ENCODE measurements at places on chromosomes 6 and 20.

- DNase-seq: no peak
These were observed 8.5 kb upstream of the DNMT3B start for GRCh38 chr20:32753731-32754130.

DNA sequence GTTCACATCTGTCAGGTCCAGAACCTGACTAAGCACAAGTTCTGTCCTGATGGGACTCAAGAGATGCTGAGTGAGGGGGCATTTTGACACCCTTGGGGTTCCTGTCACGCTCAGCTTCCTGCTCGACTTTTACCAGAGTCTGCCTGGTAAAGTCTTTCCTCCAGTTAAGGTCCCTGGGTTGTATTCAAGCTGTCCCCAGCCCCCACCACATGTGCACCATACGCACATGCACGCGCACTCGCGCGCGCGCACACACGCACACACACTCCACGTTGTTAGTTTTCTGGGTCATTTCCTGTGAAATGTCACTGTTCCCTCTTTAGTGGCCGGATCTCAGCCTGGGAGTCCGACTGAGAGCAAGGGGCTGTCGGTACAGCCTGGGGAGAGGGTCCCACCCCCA is 166.1 kb downstream of the GMPR start:
- DNase-seq: no peak

DNA sequence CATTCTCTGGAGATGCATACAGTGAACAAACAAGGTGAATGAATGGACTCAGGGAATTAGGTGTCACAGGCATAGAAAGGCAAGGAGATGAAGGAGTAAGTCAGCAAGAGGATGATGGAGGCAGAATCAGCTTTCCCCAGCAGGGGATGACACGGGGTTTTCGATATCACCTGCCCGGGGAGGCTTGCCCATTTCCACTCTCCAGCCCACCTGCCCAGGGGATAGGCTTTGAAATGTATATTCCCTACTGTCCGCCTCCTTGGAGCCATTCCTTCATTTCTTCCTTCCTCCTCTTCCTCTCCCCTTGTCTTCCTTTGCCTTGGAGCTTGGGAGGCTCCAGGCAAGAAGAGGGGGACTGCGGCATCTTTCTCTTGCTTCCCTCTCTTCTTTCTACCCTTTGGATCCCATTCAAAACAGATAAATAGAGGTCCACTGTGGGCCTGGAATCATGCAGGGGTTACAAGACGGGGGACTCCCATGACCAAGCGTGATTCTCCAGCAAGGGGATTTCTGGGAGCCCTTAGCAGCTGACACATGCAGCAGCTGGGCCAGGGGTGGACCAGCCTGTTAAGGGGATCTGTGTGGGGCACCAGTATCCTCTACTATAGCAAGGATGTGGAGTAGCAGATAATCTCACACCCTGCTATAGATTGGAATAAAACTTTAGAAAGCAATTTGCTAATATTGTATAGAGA is 23.5 kb upstream of the RNF24 start:
- DNase-seq: no peak

DNA sequence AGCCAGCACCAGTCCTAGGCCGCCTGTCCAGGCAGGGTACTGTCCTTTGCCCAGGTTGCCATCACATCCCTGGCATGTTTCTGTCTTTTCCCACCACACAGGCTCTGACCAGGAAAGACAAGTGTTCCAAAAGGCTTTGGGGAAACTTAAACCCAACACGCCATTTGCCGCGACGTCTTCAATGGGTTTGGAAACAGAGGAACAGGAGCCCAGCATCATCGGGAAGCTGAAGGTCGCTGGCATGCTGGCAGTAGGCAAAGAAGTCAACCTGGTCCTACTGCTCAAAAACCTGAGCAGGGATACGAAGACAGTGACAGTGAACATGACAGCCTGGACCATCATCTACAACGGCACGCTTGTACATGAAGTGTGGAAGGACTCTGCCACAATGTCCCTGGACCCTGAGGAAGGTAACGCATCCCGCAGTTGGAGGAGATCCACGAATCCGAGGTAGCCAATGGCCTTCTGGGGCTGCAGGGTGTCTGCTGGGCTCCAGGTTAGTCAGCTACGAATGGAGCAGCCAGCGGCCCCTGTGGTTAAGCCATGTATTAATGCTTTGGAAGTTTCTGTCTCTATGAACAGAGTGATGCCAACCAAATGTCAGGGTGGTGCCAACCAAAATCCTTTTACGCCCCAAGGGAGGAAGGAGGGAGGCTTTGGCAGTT is 36.2 kb downstream of the TGM3 start:
- DNase-seq: no peak

DNA sequence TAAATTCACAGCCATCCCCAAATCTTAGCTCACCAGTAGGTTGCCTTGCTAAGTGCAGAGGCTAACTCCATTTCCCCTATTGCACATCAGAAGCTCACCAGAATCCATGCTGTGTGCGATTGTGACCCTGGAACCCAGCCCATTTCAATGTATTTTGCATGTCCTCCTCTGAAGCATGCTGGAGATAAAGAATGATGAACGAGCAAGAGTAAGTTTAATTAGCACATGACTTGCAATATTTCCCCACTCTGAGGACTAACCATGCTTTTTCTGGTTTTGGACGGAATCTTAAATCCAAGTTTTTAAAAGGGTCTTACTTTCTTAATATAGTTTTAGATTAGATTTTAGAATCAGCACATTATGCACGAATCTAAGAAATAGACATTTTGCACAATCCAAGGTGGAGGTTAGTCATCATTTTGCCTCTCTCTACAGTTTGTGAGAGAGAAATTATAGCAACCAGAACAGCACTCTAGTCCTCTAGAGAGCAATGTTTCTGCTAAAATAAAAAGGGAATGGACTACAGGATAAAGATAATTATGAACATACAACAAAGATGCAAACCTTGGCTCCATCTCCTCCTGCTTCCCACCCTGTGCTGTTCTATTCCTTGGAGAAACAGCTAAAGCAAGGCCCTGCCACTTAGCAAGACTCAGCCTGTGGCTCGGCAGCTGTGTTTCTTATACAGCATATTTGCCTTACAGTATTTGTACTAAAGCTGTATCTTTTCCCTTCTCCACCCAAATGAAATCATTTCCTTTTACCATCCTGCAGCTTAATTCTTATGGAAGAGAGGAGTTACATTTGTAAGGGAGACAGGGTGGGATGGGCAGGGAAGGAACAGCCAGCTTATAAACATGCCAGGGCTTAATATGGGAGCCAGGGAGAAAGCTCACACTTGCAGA is 24.9 kb upstream of the LAMA4 start:
- DNase-seq: no peak

- no peak for DNase-seq
These were observed 66.7 kb upstream of the NFATC2 start for GRCh38 chr20:51609251-51609650.

GRCh38 chr6:133312006-133312405 is 70.8 kb downstream of the EYA4 start:
- DNase-seq: no peak

- no peak for DNase-seq
These were observed 54.2 kb upstream of the FAM83D start for GRCh38 chr20:38872036-38872435.

- no peak for DNase-seq
These were observed 16.4 kb downstream of the PLCB1 start for GRCh38 chr20:8148501-8148900.

DNA sequence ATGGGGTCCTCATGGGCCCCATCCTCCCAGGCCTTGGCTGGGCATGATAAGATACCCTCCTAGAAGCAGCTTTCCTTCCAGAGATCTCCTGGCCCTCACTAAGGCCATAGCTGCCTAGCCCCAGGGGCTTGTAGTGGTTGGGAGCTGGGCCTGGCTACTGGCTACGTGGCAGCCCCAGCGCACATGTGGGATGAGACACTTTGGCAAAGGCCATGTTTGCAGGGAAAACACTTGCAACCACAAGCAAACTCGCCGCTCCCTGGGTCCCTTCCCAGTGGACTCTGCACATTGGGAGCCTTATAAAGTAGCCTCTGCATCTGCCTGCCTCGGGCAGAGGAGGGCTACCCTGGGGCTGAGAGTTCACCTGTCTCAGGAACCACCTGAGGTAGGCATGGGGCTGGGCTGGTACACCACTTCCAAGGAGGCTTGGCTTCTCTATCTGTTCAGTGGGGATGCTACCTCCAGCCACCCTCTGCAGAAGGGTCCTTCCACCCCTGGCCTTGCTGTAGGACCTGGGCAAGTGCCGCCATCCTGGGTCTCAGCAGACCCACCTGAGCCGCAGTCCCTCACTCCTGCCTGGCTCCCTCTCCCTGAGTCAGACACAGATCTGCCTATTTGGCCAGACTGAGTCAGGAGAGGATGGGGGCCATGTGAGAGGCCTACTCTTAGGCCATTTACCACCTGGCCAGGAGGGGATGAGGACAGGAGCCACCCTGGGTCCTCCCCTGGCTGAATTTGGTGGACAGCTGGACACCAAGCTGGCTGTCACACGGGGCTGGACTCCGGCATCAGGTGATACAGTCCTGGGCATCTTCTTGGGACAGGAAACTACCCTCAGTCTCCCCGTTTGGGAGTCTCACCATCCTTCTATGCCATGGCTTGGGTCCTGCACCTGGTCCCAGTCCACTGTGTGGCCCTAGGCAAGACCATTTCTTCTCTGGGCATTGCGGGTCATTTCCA is at the start of gene BPIFB2:
TSS of gene BPIFB2 (plus strand) at position 329 of the 960 bp plus-strand sequence. CDS start 871 bp downstream, outside the sequence.
- no peak for DNase-seq

GRCh38 chr20:38293491-38294065 is 10.4 kb upstream of the BPI start:
- no peak for DNase-seq

DNA sequence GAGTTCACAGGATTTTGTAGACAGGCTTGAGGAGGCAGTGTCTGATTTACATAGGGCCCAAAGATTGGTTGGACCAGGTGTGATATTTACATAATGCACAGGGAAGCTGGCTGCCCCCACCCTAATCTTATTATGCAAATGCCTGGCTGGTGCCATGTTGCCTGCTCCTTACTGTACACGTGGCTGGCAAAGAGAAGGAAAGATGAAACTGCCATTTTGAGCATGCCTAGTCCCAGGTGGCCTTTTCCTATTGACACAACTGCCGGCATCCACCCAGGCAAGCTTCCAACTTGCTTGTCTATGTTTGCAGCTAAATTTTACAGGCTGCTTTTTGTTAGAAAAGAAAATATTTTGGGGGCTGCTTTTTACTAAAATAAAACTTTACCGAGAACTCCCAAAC is 174.6 kb downstream of the LMBRD1 start:
- no peak for DNase-seq

DNA sequence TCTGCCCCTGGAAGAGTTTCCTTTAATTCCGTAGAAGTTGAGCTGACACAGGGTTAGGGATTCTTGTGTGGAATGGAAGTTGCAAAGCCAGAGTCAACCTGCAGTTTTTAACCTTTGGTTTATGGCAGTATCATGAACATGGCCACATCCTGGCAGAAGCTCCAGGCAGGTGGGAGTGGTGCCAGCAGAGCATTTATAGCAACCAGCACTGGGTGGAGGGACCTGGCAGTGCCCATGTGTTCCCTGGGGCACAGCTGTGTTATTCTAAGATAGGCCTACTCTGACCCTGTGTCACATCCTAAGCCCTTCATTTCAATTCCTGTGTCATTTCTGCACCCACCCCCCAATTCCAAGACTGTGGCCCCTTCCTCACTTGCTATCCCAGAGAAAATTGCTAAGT is 26.1 kb upstream of the ZNF831 start:
- DNase-seq: no peak

GRCh38 chr20:10563935-10564492 is 109.8 kb downstream of the JAG1 start:
- no peak for DNase-seq

- no peak for DNase-seq
These were observed 155.2 kb downstream of the SCML4 start for GRCh38 chr6:107668743-107669474.

GRCh38 chr20:53517146-53517545 is 76.5 kb downstream of the ZNF217 start:
- DNase-seq: no peak

GRCh38 chr6:108380876-108381275 is 86.0 kb downstream of the AFG1L start:
- no peak for DNase-seq

GRCh38 chr20:8213270-8213669 is 81.2 kb downstream of the PLCB1 start:
- no peak for DNase-seq

DNA sequence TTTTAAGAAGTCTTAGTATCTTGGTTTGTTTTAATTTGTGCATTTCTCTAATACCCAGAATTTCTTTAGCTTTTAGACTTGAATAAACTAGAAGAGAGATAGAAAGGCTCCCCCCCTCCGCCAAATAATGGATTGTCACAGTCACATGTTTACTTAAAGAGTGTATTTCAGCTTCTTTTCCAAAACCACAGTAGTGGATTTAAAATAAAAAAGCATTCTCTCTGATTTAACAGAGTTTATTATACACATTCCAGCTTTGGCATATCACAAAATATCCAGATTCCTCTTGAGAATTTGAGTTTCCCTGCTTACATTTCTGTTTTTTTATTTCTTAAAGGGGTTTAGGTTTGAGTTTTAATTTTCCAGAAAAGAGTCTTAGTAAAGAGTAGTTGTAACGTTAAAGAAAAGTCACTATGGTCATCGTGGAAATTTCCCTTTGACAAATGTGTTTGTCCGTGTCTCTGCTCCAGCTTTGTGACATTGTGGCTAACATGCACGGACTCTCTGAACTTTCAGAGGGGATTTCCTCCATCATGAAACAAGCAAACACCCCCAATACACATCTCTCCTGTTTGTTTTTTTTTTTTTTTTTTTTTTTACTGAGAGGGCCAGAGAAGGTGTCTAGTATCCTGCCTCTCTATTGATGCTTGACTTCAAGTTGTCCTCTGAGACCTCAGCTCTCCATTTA is 113.5 kb upstream of the SUPT3H start:
- DNase-seq: no peak

- no peak for DNase-seq
These were observed 656.7 kb upstream of the ID4 start for GRCh38 chr6:19180348-19181072.

DNA sequence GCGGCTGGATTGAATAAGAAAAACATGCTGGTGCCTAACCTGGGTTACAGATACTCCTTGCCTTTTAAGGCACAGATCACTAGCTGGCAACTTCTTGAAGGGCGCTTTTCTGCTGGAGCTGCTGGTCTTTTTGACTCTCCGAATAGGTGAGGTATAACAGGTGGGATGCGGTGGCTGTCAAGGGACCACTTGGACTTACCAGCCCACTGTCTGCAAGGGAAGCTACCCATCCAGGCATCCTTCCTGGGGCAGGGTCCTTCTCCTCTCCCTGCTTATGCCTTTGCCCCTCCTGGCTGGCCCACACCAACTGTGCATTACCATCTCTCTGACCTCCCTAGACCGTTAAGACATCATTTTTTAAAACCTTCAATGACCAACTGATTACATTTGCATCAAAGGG is 57.4 kb downstream of the NPEPL1 start:
- no peak for DNase-seq

Data from central memory CD8-positive, alpha-beta T cell (primary cell).